ENCODE measurements at places on chromosomes 12 and 14. TPM values are rescaled to one million over a fixed set of nuclear protein-coding genes. Genes with fewer than 3 reads are reported as not detected.

GRCh38 chr12:92224685-92225331 lies 79.2 kb upstream of the BTG1 start:
- DNase-seq = no peak

DNA sequence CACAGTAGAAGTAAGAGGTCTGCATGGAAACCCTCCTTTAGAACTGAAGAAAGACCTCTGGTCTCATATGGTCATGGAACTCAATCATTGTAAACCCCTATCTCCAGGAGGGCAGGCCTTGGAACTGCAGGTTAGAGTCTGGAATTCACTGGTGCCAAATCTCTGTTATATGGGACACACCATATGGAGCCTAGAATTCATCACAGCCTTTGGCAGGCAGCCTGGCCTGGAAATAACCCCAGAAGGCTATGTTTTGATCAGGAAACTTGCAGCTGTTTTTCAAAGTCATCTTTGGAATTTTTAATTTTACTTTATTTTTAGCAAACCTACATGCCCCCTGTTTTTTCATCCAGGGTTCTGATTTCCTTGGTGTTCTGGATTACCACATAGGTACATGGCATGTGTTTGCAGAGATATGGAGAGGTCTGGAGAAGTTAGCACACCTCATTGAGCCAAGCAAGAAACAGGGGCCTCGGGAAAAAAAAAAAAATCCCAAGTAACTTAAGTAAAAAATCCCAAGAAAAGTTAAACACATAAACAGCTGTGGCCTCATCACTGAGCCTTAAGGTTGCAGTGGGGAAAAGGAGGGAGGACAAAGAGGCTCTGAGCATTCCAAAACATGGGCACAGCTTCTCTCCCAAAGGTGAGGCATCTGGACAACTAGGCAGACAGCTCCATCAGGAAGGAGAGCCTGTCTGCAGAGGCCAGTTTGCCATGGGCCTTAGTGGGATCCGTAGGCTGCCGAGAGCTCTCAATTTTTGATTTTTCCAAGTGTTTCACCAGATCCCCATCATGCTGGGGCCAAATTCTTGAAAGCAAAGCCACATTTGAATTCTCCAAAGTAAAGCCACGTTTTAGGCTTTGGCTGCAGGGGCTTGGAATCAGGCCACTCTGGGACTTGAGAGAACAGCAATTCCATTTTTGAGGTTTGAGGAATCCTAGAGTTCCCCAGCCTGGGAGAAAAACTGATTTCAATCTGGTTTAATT lies 339.6 kb upstream of the TBX3 start:
- DNase-seq = no peak

GRCh38 chr12:103852498-103852997 lies 11.5 kb upstream of the NT5DC3 start:
- DNase-seq = no peak

- no peak for DNase-seq
These were observed 86.0 kb downstream of the AEBP2 start for GRCh38 chr12:19525274-19525673.

GRCh38 chr14:64953310-64953654 lies 10.7 kb upstream of the GPX2 start:
- no peak for DNase-seq

DNA sequence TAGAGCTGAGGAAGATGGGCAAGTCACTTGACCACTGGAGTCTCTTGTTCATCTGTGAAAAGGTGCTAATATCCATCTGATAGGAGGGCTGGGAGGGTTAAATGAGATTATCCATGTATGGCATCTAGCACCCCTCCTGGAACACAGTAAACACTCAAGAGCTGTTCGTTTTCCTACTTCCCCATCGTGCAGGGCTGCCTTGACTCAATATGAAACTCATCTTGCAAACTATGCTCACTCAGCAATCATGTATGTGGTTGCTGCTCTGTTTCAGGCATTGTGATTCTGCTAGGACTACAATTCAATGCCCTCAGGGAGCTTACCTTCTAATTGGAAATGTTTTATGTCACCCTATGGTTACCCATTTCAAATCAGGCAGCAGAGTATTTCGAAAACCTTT lies 395.6 kb downstream of the BCAT1 start:
- DNase-seq = no peak

DNA sequence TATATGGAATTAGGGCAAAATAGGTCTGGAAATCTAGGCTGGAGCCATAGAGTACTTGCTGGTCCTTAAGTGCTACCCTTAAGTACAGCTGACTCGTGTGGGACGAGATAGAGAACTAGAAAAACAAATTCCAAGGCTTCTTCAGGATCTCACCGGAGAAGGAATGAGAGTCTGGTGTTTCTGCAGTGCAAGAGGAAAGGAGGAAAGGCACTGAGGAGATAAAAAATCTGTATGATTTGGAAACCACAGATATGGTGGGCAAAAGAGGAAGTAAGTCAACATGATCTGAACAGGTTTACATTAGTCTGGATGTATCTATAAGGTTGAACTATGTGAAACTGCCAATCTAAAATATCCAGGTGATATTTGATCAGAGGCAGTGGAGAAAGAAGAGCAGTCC lies 134.4 kb upstream of the SOX5 start:
- DNase-seq = no peak

- no peak for DNase-seq
These were observed 318.2 kb downstream of the BCL11B start for GRCh38 chr14:98953551-98954348.

GRCh38 chr12:105974738-105975137 lies 164.0 kb downstream of the NUAK1 start:
- DNase-seq = no peak

DNA sequence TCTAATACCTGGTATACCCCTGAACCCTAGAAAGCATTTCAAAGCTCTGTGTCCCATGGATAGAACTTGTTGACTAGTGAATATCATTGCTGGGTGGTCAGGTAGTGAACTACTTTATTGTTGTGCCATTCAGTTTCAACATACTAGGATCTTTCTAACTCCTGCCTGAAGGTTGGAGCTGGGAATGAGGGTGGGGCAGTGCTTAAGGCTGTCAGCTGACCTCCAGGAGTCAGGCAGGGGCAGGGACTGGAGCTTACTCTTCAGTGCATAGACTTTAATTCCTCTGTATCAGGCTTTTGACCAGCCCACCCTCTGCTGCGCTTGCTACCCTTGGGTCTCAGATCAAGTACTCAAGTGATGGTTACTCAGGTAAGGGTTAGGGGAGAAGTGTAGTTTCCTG lies 102.6 kb upstream of the RFX4 start:
- DNase-seq = no peak

DNA sequence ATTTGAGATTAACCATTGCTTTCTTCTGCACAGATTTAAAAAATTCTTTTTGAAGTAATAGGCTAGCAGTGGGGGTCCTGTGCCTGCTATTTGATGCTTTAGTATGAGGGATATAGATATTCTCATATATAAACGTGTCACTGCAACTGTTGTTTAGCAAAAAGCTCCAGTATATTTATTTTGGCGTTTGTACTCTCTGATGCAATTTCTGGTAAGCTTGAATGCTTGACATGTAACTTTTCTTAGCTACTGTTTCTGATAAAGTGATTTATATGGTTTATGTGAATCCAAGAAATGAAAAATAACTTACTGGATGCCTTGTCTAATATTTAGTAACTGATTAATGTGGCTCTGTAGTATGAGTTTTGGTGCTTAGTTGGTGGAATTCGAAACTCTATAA lies 77.1 kb downstream of the TTLL5 start:
- DNase-seq = no peak

DNA sequence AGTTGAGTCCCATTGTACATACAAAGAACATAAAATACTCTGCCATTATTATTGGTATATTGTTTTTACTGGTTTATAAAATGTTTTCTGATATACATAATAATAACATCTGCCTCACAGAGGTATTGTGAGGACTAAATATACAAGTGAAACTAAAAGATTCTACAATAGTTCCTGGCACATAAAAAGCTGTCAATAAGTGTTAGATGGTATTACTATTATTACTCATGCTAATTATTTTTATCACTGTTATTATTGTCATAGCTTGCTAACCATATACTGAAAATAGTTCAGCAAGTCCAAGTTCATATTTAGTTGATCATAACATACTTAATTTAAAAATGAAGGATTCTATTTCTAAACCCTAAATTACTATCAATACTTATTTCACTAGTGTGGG lies 34.4 kb downstream of the BTG1 start:
- no peak for DNase-seq

DNA sequence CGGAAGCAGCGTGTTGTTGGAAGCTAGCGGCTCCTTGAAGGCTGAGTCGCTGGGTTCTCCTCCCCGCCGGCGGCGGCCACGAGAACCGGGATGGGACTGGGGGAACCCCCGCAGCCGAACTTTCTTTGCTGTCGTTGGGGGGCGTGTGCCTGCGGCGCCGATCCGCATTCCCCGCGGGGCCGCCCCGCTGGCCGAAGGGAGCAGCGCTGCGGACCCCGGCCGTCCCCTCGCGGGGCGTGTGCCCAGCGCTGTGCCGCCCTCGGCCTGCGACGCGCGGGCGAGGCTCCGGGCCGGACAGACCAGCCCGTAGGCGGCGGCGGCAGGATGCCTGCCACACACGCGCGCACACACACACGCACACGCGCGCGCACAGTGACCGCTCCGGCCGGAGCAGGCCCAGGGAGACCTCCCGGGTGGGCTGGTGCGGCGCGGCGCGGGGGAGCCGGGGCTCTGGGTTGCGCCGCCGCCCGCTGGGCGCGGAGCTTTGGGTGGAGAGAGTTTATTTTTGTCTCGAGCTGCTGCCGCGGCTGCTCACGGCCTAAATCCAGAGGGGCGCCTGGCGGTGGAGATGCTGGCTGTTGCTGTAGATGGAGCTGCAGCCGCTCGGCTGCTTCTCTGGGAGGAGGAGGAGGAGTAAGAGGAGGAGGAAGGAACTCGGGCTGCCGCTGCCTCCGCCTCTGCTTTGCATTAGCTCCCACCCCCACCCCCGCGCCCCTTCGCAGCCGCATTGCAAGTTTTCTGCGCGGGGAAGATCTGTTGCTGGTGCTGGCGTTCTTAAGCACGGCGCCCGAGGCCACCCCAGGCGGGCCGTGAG lies at the start of gene SAMD4A:
SAMD4A (plus strand) TSS at position 719 of the 814 bp plus-strand sequence. CDS start 789 bp downstream, outside the sequence.
- peak; percentile 94 for DNase-seq

GRCh38 chr12:111784953-111785352 lies 18.2 kb downstream of the ALDH2 start:
- no peak for DNase-seq

GRCh38 chr12:62582065-62582366 lies 115.4 kb downstream of the MON2 start:
- DNase-seq = no peak

- DNase-seq = no peak
These were observed 499 bp downstream of the RNASE4 start for GRCh38 chr14:20684662-20685456.

GRCh38 chr14:50040401-50040775 lies 76.0 kb downstream of the VCPKMT start:
- no peak for DNase-seq

GRCh38 chr12:55915482-55915859 lies 12.2 kb downstream of the PYM1 start:
- DNase-seq = no peak

DNA sequence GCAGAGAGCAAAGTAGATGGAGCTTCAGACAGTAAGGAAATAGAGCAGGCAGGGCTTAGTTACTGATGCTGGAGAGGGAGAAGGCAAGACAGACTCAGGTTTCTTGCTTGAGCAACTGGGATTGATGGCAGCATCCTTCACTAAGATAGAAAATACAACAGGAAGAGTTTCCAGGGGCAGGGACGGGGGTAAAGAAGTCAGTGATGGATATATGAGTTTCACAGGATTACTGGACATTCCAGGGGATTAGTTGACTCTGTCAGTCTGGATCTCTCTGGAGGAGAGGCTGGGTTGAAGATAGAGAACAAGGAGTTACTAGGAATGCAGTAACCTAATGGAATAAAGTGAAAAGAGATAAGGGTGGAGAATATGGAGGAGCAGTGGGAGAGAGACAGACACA lies 74.5 kb upstream of the ATF1 start:
- no peak for DNase-seq

DNA sequence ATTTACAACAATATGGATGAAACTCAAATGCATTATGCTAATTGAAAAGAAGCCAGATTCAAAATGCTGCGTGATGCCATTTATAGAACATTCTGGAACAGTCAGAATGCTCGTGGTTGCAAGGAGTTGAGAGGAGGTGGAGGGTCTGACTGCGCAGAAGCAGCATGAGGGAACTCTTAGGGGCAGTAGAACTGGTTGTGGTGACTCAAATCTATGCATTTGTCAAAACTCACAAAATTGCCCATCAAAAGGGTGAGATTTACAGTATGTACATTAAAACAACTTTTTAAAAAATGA lies 113.7 kb upstream of the PDZRN4 start:
- DNase-seq = no peak

- no peak for DNase-seq
These were observed 56.5 kb upstream of the CDKL1 start for GRCh38 chr14:50452979-50453705.

GRCh38 chr14:55125403-55125802 lies 3.6 kb upstream of the LGALS3 start:
- DNase-seq = no peak

GRCh38 chr12:18421867-18422266 lies 160.5 kb downstream of the PIK3C2G start:
- DNase-seq = no peak

DNA sequence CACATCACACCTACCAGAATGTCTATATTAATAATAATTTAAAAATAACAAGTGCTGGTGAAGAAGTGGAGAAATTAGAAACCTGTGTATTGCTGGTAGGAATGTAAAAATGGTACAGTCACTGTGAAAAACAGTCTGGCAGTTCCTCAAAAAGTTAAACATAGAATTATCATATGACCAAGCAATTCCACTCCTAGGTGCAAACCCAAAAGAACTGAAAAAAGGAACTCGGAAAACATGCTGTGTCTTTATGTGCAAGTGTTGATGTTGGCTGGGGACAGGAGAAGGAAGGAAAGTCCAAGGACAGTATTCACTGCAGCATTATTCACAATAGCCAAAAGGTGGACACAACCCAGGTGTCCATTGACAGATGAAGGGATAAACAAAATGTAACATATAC lies 146.5 kb downstream of the TTC7B start:
- DNase-seq = no peak

- DNase-seq = no peak
These were observed 26.1 kb downstream of the POLE start for GRCh38 chr12:132660996-132661395.

The NRIP2 gene
- total RNA-seq = 10.8 TPM

The KRT4 gene
- not detected for total RNA-seq

The RASSF9 gene
- 2.6 TPM for total RNA-seq

The ABHD12B gene
- not detected for total RNA-seq

The PTPRB gene
- total RNA-seq = 166 TPM

The MANSC4 gene
- total RNA-seq = not detected

The TRHDE gene
- total RNA-seq = 24.9 TPM

The SLC16A7 gene
- 95.1 TPM for total RNA-seq

The ESR2 gene
- total RNA-seq = 7.3 TPM

The AQP2 gene
- not detected for total RNA-seq

The SLC25A47 gene
- not detected for total RNA-seq

The PTPN6 gene
- total RNA-seq = 423 TPM
